ENCODE measurements at places on chromosomes 4 and X. TPM values are rescaled to one million over a fixed set of nuclear protein-coding genes. Genes with fewer than 3 reads are reported as not detected.

- no peak for DNase-seq
Observed at GRCh38 chrX:154658187-154658586, 4.8 kb upstream of the CTAG2 start.

GRCh38 chr4:146245850-146246249, 31.5 kb downstream of the REELD1 start:
- peak; percentile 39 for DNase-seq

DNA sequence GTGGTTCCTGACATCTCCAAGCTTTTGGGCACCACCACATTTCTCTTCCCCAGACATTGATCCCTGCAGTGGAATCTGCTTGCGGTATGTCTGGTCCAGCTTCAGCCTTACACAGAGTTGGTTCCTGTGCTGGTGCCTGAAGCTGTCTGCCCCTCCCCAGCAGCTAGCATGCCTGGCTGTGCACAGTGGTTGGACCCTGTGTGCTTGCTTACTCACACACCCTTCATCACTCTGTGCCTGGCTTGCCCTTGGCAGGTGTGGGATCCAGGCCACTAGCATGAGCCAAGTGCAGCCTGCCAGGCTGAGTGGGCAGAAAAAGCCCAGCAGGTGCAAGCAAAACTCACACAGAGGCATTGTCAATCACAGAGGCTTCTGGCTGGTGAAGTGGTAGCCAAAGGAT, 473.8 kb downstream of the ACTRT1 start:
- no peak for DNase-seq

- DNase-seq = no peak
Observed at GRCh38 chr4:2939383-2940243, 23.6 kb downstream of the NOP14 start.

DNA sequence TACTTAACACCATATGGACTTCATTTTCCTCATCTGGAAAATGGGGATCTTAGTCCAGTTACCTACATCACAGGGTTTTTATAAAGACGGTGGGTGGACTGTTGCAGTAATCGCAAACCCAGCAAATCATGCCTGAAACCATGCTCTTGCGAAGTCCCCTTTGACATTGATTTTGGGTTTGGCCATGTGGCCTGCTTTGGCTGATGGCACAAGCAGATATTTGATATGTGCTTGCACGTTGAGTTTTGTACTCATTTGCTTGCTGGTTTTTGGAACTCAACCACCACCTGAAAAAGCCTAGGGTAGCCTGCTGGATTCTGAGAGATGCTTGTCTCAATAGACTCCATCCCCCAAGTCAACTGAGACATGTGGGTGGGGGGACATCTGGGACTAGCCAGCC, 14.4 kb upstream of the KLHL2 start:
- no peak for DNase-seq

Gene PNMA5
- not detected for polyA plus RNA-seq

Gene ODAPH
- not detected for polyA plus RNA-seq

Gene CENPVL2
- not detected for polyA plus RNA-seq

Gene SPARCL1
- polyA plus RNA-seq = 0.64 TPM
